Hepatocyte (in vitro differentiated cells): ENCODE measurements at places on chromosomes 2 and 18. TPM values are rescaled to one million over a fixed set of nuclear protein-coding genes. Genes with fewer than 3 reads are reported as not detected.

PROKR1 gene
- total RNA-seq = 0.20 TPM in 1 of 2 replicates, not detected in the other

GRCh38 chr2:73700131-73700611, 37.0 kb downstream of the TPRKB start:
- no peak overlapping the region for H3K27ac ChIP-seq
- no peak for DNase-seq
- no peaks in the 10 kb centered on the region for H3K27me3 ChIP-seq
- peaks cover 10% of the 10 kb centered on the region for H3K4me1 ChIP-seq

GRCh38 chr18:46567196-46567595, 89.8 kb downstream of the LOXHD1 start:
- peaks cover 9% of the 10 kb centered on the region for H3K27me3 ChIP-seq
- H3K4me1 ChIP-seq = no peaks in the 10 kb centered on the region
- H3K4me3 ChIP-seq = no peak overlapping the region
- no peaks in the 10 kb centered on the region for H3K36me3 ChIP-seq
- DNase-seq = no peak
- H3K27ac ChIP-seq = no peak overlapping the region

- no peaks in the 10 kb centered on the region for H3K27me3 ChIP-seq
- no peak for DNase-seq
- H3K4me1 ChIP-seq = no peaks in the 10 kb centered on the region
- no peak overlapping the region for H3K27ac ChIP-seq
- no peaks in the 10 kb centered on the region for H3K36me3 ChIP-seq
- H3K4me3 ChIP-seq = no peak overlapping the region
Observed at GRCh38 chr2:71547616-71548285, 94.4 kb downstream of the DYSF start.

DNA sequence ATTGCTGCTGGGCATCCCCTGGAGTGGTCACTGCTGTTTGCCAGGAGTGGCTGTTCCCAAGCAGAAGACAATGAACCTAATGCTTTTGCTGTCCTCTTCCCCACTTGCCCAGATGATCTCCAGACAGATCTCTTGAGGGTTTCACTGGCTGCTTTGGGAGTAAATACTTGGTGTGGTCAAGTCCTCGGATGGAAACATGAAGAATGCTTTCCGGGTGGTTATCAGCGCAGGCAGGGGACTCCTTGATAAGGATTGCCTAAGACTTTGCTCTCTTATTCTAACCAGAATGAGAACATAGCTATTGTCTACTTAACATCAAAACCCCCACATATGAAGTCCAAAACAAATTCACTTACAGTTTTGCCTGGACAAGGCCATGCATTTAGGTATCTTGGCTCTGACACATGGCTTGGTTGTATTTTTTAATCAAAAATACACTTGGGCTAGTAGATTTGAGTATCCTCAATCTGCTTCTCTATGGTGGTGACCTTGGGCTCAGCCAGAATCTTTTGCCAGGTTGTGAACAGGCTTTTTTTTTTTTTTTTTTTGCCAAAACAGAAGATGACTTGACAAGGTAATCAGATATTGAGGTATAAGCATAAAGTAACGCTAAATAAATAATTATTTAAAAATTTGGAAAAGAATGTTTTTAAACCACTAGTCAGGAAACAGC, 34.8 kb upstream of the MYO3B start:
- no peaks in the 10 kb centered on the region for H3K27me3 ChIP-seq
- no peak overlapping the region for H3K27ac ChIP-seq
- no peak for DNase-seq
- no peaks in the 10 kb centered on the region for H3K36me3 ChIP-seq

DNA sequence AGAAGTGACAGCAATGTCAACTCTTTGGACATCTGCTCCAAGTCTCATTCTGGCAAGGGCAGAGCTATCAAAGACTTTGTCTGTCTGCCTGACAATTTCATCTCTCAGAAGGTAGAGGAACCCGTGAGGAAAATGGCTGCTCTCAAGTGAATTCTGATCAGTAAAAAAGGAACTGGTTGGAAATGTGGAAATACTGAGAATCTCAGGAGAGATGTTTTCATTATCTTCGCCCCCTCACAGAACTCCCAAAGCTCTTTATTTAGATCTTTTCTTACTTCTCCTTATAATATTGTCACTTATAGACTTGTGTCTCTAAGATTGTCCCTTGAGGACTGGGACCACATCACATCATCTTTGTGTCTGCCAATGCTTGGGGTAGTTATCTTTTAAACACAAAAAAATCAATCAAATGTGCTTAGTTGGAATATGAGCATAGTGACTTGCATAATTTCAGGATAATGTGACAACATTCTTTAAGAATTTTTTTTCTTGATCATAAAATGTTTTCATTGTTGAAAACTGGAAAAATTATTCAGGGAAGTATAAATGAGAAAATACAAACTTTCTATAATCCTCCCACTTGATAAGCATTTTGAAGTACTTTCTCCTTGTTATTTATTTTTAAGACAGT, 68.2 kb upstream of the ITGB6 start:
- no peaks in the 10 kb centered on the region for H3K27me3 ChIP-seq
- H3K4me1 ChIP-seq = peaks cover 26% of the 10 kb centered on the region
- no peak for DNase-seq
- no peak overlapping the region for H3K27ac ChIP-seq

DNA sequence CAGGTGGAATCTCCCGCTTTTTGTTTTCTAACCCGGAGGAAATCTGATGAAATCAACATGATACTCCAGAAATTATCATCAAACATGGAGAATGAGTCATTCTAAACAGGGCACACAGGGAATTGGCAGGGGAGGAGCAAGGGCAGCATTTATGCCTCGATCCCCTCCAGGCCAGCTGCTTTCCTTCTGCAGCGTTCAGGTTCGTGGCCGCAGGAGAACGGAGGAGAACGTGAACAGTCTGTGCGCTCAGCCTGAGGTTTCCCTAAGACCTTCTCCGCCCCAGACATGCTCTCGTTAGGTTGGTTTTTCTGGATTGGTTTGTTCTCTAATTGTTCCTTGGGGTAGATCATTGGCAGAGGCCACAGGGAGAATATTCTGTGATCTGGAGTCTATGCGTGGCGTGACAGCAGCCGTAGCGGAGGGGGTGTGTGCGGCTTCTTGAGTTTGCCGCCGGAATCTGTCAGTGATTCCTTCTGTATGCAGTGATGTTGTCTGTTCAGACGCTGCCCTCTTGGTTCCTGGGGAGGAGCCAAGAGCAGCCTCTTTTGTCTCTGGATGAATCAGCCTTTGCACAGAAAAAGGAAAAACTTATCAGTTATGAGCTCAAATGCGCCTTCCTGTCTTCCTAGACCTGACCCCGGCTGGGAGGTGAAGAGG, 75.9 kb downstream of the SH3BP4 start:
- H3K27ac ChIP-seq = no peak overlapping the region
- no peak for DNase-seq
- no peaks in the 10 kb centered on the region for H3K27me3 ChIP-seq
- no peaks in the 10 kb centered on the region for H3K36me3 ChIP-seq
- H3K4me3 ChIP-seq = no peak overlapping the region
